ENCODE measurements at places on chromosomes 11 and 22.

DNA sequence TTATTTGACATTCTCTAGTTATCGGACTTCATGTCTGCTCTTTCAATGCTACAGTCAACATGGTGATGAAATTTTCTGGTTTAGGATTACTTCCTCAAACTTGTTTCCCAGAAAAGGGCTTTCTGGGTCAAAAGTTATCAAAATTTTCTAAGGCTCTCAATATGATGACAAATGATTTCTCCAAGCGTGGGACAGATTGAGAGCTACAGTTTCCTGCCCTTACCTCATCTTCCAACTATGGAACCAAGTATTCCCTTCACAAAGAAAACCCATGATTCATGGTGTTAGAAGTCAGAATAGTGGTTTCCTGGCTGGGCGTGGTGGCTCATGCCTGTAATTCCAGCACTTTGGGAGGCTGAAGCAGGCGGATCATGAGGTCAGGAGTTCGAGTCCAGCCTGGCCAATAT lies 17.8 kb downstream of the MYO18B start:
- peak; percentile 97 for DNase-seq

GRCh38 chr22:23305321-23305910 lies 125.1 kb downstream of the BCR start:
- peak; percentile 89 for DNase-seq

GRCh38 chr11:46107780-46108179 lies 13.5 kb downstream of the PHF21A start:
- DNase-seq = no peak

DNA sequence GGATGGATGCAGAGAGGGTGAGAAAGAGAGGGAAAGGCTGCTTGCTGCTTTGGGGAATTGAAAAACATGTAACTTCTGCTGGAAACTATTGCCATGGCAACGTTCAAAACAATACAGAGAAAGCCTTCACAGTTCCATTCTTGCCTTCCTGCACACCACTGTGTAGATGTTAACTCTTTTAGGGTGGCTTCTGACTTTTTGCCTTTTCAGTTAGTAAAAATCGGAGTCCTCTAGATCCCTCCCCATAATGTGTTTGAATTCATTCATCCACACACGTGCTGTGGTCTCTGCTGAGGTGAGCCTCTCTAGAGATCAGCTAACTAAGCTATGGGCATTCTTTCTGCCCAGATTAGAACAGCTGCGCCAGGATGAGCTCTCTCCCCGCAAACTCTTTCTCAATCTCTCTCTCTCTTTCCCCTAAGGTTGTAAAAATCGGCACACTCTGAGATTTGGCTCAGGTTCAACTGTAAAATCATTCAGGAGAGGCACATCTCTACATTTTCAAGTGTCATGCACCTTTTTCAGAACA lies 1178.3 kb downstream of the LRRC4C start:
- no peak for DNase-seq

- DNase-seq = no peak
These were observed 57.3 kb upstream of the SYT13 start for GRCh38 chr11:45343444-45343843.
